Inflammatory macrophage treated with lipopolysaccharide for 4 hours (primary cell): ENCODE measurements at places on chromosomes 4 and X.

DNA sequence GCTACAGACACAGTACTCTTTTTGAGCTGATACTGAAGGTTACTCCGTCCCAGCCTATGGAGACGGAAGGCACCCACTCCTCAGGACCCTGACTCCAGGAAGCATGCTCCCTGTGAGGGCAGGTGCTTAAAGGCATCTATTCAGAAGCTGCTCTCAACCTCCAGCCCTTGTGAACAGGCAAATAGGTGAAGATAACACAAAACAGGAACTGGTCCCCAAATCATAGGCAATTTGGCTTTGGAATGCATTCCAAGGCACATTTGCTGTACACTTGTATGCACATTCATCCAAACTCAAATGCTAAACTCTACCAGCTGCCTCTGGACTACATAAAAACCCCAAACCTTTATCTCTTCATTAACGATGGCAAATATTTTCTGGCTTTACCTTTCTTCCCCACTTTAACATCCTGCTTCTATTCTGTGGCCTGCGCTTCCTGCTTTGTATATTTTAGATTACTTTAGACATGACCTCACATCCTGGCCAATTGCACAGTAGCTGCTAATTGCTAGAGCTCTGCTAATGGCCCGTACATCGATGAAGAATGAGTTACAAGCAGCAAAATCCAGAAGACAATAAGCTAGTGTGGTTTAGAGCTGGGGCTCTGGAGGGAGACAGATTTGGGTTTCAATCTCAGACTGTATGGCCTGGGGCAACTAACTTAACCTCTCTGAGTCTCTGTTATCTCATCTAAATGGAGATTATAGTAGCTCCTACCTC is 3.2 kb downstream of the SEL1L3 start:
- peak; percentile 50 for DNase-seq

- DNase-seq, result no peak
Measured at GRCh38 chr4:8904666-8905065, 33.0 kb upstream of the HMX1 start.

GRCh38 chr4:7021930-7022664 is 21.1 kb upstream of the TADA2B start:
- no peak for DNase-seq

DNA sequence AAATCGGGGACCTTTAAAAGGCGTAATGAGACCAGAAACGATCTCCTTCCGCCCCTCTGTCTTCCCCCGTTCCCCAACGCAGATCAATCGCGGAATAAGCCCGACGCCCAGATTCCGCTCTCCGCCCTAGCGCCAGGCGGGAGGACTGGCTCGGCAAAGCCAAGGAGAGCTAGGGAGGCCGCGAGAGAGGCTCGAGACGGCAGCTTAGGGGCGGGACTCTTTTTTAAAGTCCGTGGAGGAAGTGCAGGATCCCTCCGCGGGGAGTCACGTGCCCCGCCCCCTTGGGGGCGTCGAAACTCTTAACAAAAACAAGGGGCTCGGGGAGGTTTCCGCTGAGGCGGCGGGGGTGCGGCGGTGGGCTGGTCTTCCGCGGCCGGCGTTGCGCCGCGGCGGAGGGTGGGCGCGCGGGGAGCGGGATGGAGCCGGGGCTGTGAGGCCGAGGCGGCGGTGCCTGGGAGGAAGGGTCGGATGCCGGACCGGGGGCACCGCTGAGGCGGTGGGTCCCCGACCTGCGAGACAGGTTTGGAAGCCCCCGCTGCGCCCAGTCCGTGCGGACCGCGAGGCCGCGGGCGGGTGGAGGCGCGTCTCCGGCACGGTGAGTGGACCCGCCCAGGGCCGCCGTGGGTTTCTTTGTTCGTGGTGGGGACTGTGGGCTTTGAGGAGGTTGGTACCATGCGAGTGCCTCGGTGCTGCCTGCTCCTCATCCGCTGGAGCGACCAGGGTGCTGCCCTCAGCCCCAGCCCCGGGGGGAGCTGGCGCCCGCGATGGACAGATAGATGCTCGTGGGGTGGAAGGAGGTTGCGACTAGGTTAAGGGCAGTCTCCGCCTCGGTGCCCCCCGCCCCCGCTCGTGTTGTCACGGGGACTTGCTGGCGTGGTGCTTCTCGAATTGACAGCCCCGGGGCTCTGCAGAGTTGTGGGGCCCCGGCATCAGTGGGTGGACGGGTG is at the start of gene CCNG2:
CCNG2 (plus strand) TSS at position 296 of the 947 bp plus-strand sequence. CDS start 1,326 bp downstream, outside the sequence.
- peak; percentile 81 for DNase-seq

GRCh38 chr4:150070464-150071170 is 7.6 kb upstream of the DCLK2 start:
- DNase-seq, result no peak

DNA sequence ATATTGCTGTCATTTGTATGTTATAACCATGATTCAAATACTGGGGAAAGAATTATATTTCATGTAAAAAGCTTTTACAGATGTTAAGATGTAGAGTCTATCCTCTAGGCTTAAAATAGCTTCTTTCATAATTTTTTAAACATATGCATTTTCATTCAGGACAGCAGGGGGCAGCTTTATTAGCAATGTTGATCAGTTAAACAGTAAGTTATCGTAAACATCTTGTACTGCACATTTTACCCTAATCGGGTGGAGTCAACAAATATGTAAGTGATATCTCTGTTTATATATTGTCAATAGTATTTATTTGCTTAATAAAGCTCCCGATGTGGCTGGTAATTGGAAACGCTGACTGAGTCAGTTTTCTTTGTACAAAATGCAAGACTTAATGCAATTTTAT is 142.5 kb upstream of the MED14 start:
- peak; percentile 40 for DNase-seq

- no peak for DNase-seq
Measured at GRCh38 chr4:71287305-71287704, 51.5 kb upstream of the SLC4A4 start.

GRCh38 chrX:41096339-41096955 is 11.2 kb downstream of the USP9X start:
- DNase-seq, result peak; percentile 46

DNA sequence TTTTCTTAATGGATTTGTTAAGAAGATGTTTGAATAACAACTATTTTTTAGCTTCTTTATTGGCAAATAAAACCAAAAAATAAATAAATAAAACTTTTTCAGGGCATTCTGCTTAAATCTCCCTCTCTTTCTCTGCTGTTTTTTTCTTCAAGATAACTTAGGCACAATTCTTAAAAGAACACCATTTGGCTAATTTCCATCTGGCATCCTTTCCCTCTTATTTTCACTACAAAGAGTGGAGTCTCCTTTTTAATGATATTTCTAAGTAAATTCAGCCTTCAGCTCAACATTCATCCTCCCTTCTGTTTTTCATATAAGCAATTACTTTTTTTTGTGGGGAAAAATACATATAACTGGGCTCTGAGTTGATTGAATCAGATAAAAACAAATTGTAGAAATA is 88.1 kb downstream of the PCDH7 start:
- DNase-seq, result no peak

GRCh38 chrX:154040307-154040756 is 20.6 kb upstream of the IRAK1 start:
- DNase-seq, result peak; percentile 95

DNA sequence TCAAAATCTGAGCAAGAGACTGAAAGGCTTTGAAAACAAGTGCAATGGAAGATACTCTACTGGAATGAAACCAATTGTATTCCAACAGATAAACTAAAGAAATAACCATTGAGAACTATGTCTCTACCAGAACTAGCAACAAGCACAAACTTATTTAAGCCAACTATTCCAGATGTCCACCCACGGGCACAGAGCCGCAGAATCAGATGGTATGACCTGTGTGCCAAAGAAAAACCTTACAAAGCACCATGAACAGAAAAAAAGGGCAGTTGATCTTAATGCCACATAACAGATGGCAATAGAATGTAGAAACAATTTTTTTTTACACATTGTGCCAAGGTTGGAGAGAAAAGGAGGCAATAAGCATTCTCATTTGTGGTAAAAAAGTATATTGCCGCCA is 269.3 kb upstream of the ADGRL3 start:
- DNase-seq, result no peak

DNA sequence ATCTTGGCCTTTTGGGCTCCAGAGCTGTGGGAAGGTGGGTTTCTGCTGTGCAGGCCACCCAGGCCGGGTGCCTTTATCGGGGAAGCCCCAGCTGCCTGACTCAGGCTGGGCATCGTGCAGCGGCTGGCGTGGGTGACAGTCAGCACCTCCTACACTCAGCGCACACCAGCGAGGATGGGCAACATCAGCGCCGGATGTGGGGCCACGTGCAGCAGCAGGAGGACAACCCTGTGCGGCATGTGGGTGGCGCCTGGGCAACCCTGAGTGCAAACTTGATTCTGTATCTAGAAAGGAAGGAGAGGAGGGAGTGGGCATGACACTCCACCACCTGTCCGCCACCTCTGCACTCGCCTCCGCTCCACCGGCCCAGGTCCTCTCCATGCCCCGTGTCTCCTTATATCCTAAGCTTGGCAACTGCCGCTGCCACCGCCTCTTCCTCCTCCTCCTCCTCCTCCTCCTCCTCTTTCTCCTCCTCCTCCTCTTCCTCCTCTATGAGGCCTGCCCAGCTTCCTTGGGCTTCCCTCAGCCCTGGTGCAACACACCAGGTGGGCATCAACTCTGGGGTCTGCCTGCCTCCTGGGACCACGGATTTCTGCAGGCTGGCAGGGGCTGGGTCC is 107.4 kb upstream of the AFAP1 start:
- DNase-seq, result no peak

- DNase-seq, result no peak
Measured at GRCh38 chrX:17375367-17375636, 302 bp downstream of the NHS start.

DNA sequence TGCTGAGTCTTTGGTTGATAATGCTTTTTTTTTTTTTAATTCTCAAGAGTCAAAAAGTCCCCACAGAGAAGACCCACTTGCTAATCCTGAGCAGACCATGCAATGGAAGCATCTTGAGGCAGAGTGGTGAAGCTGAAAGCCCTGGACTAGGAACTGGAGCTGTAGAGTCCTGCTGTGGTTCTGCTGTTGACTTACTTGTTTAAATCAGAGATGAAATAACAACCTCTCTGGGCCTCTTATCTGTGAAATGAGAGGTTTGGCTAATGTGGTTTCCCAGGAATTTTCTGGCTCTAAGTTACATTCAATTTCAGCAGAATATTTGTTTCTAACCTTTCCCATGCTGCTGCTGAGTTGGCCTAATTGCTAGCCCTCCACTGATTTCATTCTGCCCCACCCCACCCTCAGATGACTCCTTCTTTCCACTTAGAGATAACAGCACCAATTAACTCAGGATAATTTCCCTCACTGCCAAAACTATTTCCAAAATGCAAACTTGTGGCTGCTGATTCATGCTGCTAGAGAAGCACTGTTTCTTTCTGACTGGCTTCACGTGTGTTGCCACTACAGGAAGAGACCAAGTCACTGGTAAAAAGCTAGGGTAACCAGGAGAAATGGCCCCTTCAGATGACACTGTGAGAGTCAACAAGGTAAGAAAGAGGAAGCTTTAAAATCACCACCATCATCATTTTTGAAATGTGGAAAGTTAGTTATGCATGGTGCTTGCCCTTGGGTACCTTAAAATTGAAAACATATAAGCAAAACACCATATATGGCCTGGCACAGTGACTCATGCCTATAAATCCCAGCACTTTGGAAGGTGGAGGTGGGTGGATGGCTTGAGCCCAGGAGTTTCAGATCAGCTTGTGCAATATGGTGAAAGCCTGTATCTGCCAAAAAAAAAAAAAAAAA is 326.4 kb downstream of the DCHS2 start:
- DNase-seq, result no peak

DNA sequence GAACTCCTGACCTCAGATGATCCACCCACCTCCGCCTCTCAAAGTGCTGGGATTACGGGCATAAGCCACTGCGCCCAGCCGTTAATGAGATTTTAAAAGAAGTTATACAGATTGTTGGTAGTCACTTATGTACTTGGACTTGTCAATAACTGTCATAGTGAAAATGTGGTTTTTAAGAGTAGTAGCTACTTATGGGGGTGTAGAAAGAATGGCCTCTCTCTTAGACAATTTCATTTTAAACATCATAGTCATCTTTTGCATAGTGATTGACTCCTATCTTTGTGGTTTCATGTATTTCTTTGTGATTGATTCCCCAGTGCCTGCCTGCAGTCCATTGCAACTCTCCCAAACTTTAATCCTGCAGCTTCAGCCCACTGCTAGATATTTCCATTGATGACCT is 17.4 kb downstream of the FAM199X start:
- DNase-seq, result no peak

DNA sequence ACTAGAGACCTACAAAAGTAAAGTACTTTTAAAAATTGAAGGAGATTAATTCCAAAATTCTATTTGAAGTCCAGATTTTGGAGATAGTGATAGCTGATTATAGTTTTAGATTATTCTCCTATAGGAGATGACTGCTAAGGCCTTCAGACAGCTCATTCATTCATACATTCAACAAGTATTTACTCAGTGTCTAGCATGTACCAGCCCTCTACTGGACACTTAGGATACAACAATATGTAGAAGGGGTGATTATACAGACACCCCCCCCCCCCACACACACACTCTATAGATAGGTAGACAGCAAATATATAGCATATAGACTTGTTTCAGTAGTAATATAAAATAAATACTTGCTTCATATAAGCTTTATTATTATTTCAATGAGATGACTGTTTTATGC is 60.4 kb upstream of the TAF9B start:
- peak; percentile 6 for DNase-seq

DNA sequence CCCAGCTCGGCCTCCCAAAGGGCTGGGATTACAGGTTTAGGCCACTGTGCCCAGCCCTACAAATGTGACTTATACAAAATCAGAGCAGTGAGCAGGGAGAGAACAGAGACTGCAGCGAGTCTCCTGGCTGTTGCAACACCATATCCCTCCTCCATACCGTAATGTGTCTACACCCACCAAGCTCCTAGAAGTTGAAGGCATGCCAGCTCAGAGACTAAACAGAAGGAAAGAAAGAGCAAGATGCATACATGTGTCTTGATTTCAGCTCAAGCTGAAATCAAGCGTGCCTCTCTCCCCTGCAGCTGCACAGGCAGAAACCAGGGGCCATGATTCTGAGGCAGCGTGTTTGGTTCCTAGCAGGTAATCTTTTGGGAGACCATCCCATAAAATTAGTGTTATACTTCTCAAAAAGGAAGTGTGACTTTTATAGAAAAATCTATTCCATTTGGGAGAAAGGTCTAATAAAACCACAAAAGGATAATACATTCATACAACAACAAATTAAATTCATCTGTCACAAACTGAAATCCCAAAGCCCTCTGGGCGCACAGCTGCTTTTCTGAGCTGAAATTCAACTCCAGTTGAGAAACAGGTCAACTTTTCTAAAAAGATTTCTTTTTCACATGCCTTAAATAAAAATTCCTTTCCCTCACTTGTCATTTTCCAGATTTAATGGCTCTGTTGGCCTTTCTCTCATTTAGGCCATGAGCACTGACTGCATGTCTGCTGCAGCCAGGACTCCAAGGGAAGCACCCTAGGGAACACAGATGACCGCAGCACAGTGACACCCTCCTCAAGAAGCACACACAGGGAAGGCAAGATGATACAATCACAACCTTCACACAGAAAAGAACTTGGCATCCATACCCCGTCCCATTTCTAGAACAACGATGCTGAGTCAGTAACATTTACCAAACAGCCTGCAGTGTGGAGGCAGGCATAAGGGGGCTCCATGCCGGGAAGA is 34.4 kb downstream of the AFAP1 start:
- no peak for DNase-seq

- no peak for DNase-seq
Measured at GRCh38 chr4:172989984-172990820, 178.4 kb upstream of the GALNT7 start.

GRCh38 chr4:158169931-158170690 is 2.7 kb downstream of the GASK1B start:
- DNase-seq, result peak; percentile 65

GRCh38 chr4:5157791-5158770 is 106.8 kb downstream of the STK32B start:
- no peak for DNase-seq

GRCh38 chr4:77308843-77309242 is 151.8 kb downstream of the CCNG2 start:
- DNase-seq, result peak; percentile 28

GRCh38 chr4:1948892-1949436 is 59.8 kb downstream of the NELFA start:
- no peak for DNase-seq
